Astrocyte of the hippocampus (primary cell): ENCODE measurements at places on chromosomes 2 and 18.

DNA sequence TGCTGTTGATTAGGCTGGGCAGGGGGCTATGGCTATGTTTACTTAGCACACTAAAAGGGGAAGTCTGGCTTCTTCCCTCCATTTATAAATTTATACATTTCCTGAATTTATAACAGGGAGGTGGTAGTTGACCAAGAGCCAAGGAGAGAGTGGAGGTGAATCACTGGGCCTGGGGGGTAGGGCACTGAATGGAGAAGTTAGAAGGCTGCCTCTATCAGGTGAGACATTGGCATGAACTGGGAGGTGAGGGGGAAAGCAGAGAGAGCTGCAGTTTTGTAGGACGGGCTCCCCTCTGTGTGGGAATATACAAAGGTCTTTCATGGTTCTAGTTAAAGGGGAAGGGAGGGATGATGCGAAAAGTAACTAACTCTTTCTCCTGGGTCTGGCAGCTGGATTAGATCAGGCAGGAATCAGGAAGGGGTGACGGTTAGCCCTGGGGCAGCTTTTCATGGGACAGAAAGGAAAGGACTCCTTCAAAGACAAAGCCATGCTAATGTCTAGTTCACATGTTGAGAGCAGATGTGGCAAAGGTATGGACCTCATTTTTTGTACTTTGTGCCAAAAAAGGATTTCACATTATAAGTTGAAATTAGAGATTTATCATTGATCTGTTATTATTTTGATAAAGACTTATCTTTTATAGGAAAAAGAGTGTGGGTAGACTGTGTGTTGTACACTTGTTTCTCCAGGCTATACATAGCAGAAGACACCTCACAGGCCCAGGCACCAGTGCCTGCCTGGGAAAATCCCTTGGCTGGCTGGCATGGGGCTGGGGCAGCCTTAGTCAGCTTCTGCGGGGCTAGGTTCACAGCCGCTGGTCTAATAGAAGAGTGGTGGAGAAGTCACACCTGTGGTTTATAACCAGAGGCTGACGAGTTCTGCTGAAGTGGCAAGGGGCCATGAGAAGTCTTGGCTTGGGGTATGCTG is 158.7 kb downstream of the CLIP4 start:
- peak; percentile 36 for DNase-seq

DNA sequence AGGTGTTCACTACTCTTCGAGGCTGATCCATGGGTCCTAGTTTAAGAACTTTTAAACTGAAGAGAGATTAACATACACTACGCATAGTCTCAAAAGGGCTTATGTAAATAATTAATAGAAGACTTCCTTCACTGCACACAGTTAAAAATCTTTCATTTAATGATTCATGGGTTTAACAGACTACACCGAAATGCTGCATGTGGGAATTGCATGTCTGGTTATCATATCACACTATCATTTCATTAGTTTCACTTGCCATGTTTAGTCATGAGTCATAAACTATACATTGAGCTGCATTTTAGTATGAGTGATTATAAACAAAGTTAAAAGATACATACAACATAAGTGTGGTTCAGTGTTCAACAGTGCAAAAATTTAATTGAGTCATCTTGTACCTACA is 31.2 kb downstream of the GLS start:
- no peak for DNase-seq

- peak; percentile 33 for DNase-seq
These were observed 285.4 kb downstream of the NRXN1 start for GRCh38 chr2:50746526-50746925.

- no peak for DNase-seq
These were observed 2.1 kb upstream of the SMAD2 start for GRCh38 chr18:47932603-47933002.

DNA sequence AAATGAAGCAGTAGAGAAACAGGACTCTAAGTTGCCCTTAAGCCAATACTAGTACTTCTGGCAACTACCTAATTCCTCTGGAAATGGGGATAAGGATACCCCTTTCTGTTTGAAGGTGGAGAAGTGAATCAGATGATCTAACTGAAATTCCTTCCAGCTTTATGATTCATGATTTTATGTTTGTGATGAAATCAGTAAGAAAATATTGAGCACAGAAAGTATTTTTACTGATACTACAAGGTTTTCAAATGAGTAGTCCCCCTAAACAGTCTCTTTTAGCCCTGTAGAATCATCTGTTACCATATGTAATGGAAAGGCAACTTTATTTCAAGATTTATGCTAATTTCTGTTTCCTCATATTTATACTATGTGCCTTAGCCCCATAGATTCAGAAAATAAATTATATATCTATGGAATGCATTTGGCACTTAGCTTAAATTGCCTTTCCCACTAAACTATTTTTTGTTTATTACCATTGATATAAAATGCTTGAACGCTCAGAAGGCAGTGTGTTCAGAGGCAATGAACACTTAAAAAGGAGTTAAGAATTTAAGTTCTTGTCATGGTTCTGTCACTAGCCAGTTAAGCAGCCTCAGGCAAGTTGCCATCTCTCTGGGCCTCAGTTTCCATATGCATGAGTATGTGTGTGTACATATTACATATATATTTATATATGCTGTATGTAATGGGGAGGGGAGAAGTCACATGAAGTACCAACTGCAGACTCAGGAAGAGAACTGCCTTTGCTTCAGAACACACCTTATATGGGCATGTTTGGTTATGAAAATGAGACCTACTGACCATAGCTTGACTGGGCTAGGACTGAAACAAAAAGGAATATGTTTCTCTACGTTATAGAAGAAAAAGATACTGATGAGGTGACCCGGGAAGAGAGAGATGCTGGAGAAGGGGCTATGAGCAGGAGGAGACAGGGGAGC is 97.7 kb downstream of the CDC42EP3 start:
- DNase-seq: peak; percentile 31

- DNase-seq: peak; percentile 40
These were observed 375.8 kb upstream of the NXPH2 start for GRCh38 chr2:139155991-139156390.
